Erythroblast (primary cell): ENCODE measurements at places on chromosomes 12 and 14.

DNA sequence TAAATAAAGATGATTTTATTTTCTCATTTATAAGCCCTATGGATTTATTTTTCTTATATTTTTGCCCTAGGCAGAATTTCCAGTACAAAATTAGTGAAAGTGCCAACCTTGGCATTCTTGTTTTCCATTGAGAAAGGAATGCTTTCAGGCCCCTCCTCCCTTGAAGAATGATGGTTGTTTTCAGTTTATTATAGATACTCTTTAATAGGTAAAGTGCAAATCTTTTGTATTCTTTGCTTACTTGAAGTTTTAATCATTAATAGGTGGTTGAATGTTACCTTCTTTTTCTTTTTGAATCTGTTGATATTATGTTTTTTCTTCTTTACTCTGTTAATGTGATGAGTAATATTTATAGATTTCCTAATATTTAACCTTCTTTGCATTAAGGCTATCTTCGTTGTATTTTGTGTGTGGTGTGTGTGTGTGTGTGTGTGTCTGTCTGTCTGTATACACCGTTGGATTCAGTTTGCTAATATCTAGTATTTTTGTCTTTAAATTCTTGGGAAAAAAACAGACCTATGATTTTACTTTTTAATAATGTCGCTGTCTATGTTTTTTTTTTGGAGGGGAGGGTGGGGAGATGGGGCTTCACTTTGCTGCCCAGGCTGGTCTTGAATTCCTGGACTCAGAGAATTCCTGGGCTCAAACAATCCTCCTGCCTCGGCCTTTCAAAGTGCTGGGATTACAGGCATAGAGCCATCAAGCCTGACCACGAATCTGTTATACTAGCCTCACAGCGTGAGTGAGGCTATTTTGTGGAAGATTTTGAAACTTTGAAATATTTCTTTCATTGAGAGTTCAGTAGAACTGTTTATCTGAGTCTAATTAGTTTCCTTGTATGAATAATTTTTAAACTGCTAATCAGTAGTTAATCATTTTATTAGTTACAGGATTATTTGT lies 13.5 kb downstream of the SRGAP1 start:
- DNase-seq = no peak

DNA sequence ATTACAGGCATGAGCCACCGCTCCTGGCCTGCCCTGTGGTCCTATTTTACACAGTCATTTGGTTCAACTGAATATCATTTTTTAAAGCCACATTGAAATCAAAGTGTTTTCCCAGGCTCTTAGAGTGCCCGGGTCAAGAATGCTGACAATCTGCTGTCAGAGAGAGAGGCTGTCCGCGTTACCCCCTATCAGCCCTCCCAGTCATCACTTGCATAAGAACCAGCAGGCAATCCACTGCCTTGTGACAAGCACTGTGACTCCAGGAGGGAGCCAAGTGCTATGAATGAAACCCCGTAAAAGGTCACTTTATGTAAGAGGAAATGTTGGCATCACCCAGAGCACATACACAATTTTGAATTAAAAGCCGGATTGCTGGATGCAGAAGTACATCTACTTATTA lies 13.5 kb downstream of the PHLDA1 start:
- no peak for DNase-seq

GRCh38 chr12:30796891-30797371 lies 42.2 kb upstream of the CAPRIN2 start:
- DNase-seq = no peak

DNA sequence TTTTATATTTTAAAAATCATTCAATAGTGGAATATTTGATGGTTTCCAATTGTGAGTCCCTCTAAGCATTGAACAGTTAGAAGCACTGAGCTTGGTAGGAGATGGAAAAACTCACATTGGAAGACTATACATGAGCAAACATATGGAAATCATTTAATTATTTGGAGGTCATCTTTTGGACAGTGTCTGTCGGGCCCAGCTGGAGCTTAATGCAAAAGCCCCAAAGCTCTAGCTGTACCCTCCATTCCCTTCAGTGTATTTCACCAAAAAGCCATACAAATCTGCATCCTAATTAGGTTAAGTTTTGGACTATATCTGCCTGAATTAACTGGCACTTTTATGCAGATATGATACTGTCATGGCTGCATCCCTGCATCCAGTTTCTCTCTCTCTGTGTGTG lies 365.7 kb downstream of the FLRT2 start:
- DNase-seq = no peak

- DNase-seq = no peak
Measured at GRCh38 chr12:102408487-102409297, 71.7 kb downstream of the IGF1 start.

GRCh38 chr12:98418357-98419075 lies 96.9 kb upstream of the TMPO start:
- DNase-seq = peak; percentile 13

GRCh38 chr12:45730348-45731189 lies 1.1 kb downstream of the ARID2 start:
- DNase-seq = peak; percentile 69

GRCh38 chr12:23473071-23473470 lies 476.4 kb downstream of the SOX5 start:
- DNase-seq = no peak

GRCh38 chr14:78319887-78320635 lies 149.9 kb downstream of the NRXN3 start:
- DNase-seq = peak; percentile 97

DNA sequence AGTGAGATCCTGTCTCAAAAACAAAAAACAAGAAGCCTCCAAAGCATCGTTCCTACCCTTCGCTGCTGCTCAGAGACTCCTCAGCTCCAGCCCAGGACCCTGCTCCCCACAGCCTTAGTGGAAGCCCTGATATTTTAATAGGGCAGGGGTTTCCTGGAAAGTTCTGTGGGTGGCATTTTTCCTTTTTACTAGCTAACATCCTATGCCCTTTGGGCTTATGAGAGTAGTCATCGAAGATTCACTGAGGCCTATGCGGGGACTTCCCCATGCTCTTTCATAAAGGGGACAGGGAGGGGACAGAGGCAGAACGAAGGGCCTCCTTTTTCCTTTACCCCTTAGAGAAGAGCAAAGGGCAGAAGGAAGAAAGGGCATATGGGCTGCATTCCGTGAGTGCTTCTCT lies 8.3 kb downstream of the LAG3 start:
- DNase-seq = no peak

DNA sequence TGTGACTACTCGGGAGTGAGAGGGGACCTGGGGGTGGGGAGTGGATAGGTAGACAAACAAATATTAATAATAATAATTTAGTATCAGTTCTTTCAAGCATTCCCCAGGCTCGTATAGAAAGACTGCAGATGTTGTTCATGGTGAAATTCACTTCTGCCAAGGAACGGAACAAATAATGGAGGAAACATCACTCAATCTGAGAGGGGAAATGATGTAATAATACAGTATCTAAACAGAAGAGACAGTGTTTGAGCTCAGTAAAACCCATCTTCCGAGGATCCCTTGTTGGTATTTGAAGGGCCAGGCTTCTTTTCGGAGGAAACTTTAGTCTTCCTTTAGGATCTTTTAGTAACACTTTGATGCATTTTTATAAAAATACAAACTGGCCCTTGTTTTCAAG lies 114.2 kb downstream of the KCNK10 start:
- DNase-seq = no peak

DNA sequence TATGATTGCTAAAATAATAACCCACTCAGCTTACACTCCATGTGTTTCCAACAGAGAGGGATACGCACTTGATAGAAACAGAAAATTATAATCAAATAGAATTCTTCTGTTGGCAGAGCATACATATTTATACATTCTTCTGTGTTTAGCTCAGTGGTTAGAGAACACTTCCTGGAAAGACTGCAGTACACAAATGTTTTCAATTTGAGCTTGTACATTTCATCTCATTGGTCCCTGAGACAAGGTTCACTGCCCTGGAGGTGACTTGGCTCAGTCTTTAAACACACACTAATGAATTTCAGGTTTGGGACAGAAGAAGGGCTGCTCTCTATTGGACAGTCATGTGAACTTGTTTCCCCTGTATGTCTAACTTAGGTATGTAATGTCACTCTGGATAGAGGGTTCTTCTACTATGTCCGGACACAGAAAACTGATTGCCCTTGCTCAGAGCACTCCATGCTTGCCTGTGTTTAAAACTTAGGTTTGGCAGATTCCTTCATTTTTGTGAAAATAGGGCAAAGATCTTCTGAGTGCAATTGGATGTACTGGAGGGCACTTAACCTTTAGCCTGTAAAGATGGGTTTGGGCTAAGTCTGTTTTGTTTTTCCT lies 22.9 kb downstream of the PROX2 start:
- DNase-seq = no peak

DNA sequence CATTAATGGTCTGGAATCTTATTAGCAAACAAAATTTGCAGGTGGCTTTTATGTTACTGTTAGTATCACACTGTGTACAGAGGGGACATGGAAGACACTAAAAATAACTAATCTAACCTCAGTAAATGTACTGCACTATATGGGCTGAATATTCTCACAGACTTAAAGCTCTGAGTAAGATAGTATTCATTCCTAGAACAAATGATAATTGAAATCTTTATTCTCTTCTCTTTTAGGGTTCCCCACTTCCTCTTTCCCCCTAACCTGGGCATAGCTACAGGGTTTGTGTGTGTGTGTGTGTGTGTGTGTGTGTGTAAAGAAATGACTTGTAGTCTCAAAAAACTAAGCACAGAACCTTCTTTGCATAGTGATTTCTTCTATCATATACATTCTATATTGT lies 21.4 kb upstream of the HECTD1 start:
- DNase-seq = peak; percentile 70

- DNase-seq = no peak
Measured at GRCh38 chr12:1473418-1473817, 121.0 kb downstream of the FBXL14 start.

- DNase-seq = no peak
Measured at GRCh38 chr14:80770114-80770908, 171.2 kb downstream of the CEP128 start.

DNA sequence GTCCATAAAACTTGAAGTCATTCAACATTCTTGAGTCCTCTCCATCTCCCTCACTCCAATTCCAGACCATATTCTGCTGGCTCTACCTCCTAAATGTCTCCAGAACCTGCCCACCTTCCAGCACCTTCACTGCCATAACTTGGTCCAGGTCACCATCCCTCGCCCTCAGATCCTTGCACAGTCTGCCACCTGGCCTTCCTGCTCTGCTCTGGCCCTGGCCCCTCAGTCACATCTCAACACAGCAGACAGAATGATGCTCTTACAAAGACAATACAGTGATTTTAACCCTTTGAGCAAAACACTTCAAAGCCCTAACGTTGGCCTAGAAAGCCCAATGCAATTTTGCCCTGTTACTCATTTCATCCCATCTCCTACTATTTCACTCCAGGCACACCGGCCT lies 81.8 kb upstream of the PDZRN4 start:
- no peak for DNase-seq

DNA sequence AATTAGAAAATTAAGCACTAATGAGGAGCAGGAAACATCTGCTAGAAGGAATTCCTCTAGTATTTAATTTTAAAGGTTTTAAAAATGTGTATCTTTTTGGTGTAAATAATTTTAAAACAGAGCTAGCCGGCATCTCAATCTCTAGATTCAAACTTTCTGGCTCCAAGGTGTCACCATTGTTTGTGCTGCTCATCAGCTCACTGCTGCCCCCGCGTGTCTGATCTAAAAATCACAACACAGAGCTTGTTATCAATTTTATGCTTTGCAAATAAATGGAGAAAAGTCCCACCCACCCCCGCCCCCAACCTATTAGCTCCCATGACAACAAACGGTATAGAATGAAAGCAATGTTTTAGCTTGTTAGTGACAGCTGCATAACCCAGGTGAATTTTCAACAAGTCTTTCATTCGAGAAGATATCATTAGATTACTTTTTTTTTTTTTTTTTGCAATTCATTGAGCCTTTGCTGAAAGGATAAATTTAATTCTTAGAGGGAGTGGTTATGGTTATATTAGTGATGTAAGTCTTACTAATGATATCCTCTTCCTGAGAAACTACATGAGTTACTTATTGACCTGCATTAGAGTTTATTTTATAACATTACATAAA lies 11.3 kb upstream of the ABHD12B start:
- DNase-seq = peak; percentile 80

- no peak for DNase-seq
Measured at GRCh38 chr12:124550123-124551089, 17.0 kb downstream of the NCOR2 start.

GRCh38 chr14:64758691-64759554 lies 54.7 kb downstream of the PLEKHG3 start:
- DNase-seq = peak; percentile 51

GRCh38 chr12:130984183-130985058 lies 30.7 kb downstream of the ADGRD1 start:
- no peak for DNase-seq

GRCh38 chr12:100528471-100529127 lies 44.9 kb upstream of the GAS2L3 start:
- no peak for DNase-seq

DNA sequence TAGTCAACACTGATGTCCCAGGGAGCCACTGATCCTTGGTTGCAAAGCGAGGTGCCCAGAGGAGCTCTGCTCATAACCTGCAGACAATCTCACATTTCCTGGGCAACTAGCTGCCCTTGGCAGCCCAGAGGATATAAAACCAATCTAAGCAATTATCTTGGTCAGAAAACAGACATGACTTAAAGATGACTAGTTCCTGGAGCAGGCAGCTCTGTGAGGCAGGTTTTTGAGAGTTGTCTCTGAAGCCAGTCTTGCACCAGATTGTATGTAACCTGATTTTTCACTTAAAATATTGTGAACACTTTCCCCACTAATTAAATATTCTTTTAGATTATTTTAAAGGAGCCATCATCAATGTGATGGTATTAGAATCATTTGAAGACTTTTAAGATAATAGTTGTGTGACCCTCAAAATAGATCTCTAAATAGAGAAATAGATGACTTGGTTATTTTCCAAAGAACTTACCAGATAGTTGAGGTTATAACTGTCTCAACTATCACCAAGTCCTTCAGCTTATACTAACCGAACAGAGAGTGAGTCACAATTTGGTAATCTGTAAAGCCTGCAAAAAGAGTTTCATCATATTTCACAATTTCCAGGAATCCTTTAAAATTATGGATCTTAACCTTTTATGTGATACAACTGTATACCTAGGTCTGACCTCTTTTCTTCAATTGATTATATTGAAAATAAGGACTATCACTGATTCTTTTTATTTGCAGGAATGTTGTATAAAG lies 75.9 kb downstream of the LIN7A start:
- no peak for DNase-seq

- no peak for DNase-seq
Measured at GRCh38 chr14:86310611-86311010, 780.7 kb downstream of the FLRT2 start.
